ENCODE measurements at places on chromosomes 2 and 18.

DNA sequence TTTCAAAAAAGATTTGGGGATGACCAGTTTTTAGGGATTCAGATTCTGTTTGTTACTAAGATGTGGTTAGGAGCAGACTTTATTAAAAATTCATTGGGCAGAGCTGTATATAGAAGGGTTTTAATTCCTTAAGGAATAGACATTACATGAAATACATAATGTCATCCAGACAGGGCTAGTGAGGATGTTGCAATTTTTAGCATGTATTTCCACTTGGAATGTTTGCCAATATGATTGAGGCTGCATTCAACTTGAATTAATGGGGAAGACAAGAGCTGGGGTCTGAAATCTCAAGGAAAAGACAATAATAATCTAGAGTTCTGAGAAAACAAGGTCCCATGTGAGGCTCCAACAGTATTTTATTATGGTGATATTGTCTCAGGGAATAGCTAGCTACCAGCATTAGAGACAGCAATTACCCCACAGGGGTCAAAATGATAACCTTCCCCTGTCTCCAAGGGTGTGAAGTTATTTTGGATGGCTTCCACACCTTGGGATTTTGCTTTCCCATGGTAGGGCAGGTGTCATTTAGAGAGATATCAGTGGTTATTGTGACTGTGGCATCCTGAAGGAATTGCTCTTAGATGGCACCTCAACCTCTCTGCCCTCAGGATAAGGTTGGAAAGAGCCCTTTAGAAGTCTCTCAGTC, 60.2 kb downstream of the VSNL1 start:
- DNase-seq, result no peak

GRCh38 chr18:48321121-48321520, 88.1 kb downstream of the ZBTB7C start:
- no peak for DNase-seq

- no peak for DNase-seq
Measured at GRCh38 chr18:8260319-8260718, 348.9 kb upstream of the RAB12 start.

DNA sequence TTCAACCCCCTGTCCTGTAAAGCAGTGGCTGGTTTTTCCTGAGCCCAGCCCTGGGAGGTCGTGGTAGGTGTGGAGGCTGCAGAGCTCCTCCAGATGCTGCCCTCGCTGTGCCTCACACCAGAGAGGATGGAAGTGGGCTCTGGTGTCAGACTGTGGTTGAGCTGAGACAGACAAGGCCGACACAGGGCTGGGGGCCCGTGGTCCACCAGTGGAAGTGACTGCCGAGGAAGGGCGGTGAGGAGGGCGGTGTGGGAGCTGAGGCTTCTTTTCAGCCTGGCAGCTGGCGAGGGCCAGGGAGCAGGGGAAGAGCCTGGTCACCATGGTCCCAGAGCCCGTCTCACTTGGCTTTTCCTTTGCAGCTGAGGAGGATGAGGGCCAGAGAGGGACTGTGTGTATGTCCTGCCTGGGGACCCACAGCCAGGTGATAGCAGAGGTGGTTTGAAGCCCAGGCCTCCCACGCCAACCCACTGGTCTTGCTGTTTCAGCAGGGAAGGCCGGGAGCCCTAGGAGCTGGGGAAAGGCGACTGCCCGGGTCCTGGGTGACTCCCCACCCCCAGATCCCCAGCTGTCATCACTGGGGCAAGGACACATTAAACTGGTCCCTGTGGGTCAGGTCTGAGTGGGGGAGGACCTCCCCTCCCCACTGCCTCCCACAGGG, 8.5 kb downstream of the SFTPB start:
- DNase-seq, result no peak

GRCh38 chr2:75155115-75155514, 44.2 kb downstream of the TACR1 start:
- no peak for DNase-seq
